ENCODE measurements at places on chromosomes 1 and 21.

DNA sequence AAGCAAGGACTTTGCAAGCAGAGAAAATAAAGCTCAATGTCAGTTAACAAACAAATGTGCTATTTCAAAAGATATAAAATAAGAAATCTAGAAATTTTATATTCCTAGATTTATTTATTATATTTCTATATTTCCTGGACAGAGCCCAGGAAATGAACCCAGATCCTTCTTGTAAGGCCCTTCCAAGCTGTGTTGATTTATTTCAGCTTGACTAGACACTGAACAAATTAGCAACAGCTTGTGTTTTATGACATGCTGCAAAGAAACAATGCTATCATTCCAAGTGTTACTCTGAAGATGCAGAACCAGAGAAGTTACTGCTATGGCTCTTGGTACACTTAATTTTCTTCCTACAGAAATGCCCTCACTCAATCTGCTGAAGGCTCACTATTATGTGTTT, 6.2 kb downstream of the TGFBR3 start:
- no peak for DNase-seq

- no peak for DNase-seq
These were observed 594 bp downstream of the LUZP1 start for GRCh38 chr1:23168079-23168444.

DNA sequence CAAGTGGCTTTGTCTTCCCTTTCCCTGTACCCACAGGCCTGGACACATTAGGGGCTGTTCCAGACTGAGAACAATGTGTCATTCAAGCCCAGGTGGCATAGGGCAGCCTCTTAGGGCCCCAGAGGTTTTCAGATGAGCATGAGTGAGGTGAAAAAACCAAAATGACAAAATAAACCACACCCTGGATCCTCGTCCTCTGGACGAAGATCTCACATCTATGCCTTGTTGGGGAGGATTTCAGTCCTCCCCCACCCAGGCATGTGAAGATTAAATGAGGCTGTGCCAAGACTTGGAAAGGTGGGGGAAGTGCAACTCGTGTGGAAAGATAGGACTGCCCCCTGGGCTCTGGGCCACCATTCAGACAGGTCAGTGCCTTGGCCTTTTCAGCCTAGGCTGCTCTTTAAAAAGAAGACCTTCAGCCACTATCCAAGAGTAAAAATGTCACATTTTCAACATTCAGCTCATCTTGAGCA, 32.8 kb upstream of the IL19 start:
- no peak for DNase-seq

GRCh38 chr1:43549921-43550597, 19.4 kb downstream of the PTPRF start:
- no peak for DNase-seq

DNA sequence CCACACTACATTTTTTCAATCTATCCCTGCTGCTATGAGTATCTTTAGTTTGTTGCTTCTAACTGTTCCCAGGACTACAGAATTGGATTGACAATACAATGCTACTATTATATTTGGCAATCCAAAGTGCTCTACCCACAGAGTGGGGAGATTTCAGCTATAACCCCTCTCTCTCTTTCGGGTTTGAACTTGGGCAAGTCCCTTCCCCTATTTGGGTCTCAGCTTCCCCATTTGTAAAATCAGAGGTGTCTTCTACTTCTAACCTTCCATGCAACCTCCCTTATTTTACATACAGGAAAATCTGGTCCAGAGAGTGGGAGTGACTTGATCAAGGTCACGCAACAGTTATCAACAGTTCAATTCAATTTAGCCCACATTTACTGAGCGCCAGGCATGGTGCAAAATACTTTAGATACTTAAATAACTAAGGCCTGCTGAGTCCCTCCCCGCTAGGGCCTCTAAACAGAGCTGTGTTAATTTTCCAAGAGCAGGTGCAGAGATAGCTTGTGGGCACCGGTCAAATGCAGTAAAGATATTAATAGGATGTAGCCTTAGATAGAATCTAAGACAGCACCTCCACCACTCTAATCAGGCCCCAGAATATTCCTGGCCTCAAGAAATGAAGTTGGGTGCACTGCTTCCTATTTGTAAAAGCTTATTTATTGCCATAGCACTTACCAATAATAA, 9.4 kb upstream of the GPX7 start:
- no peak for DNase-seq

DNA sequence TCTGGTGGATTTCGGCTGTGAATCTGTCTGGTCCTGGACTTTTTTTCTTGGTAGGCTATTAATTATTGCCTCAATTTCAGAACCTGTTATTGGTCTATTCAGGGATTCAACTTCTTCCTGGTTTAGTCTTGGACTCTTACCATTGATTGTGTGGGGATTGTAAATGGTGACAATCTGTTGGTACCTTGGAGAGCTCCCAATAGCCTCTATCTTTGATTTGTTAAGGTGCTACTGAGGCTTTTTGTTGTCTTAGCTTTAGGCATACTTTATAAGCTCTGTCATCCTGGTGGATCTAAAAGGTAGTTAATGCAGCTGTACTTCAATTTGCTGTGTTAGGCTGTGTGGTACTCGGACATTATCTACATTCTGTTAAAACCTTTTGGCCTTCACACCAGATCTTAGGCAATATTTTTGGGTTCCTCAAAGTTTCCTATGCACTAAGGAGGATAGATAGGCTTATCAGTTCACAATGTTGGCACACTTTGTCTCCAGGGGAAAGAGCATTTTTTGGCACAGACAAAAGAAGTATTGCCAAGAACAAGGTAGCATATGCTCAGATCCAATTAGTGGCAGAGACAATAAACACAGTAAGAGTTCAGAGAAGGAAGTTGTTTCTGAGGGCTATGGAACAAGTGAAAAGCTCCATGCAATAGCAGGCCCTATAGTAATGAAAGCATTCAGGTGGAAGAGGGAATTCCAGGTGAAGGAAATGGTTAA, 230.4 kb downstream of the PDE4B start:
- DNase-seq, result no peak

- DNase-seq, result no peak
These were observed 62.6 kb upstream of the CLDN14 start for GRCh38 chr21:36542312-36543101.

- no peak for DNase-seq
These were observed 296.8 kb upstream of the ZP4 start for GRCh38 chr1:238187575-238187949.

DNA sequence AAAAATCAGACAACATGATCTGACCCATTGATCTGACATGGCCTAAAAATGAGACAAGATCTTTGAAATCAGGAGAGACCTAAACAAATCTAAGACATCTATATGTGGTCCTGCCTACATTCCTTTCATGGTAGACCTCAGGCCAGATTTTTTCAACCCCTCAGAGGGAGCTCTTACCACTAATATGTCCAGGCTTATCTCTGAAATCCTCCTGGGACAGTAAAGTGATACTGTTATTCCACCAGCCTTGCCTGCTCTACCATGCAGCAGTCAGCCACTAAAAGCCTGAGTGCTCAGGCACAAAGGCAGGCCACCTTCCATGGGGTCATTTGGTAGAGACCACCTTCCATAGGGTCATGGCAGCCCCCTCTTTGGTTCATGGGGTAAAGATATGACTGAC, 126.9 kb downstream of the TBX15 start:
- no peak for DNase-seq

- DNase-seq, result no peak
These were observed 203.0 kb downstream of the TGFB2 start for GRCh38 chr1:218547957-218548730.

DNA sequence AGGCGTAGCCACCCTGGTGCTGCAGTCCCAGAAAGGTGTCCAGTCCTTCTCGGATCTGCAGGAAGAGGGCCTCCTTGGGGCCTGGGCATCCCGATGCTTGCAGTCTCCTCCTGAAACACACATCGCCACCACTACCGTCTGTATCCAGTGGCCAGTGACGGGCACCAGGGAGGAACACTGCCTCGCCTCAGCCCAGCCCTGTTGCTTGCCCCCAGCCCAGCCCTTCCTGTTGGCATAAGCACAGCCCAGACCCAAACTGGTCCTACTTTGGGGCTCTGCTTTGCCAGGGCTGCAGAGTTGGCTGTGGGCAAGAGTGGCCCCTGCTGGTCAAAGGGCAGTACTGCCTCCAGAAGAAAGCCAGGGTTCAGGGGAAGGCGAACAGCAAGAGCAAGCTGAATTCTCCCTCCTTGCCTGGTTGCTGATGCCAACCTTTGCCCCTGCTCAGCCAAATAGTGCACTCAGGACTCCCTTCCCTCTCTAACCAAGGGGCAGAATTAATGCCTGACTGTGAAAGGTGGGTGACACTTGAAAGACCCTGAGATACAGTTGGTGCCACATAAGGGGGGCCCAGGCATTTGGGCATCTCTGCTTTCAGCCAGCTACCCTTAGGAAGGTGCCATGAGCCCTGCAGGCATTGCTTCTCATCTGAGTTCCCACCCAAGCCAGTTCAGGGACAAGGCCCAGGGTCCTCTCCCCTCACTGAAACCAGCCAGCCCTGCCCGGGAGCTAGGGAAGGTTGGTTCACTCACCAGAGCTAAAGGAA, 11.1 kb upstream of the ARHGEF2 start:
- no peak for DNase-seq

DNA sequence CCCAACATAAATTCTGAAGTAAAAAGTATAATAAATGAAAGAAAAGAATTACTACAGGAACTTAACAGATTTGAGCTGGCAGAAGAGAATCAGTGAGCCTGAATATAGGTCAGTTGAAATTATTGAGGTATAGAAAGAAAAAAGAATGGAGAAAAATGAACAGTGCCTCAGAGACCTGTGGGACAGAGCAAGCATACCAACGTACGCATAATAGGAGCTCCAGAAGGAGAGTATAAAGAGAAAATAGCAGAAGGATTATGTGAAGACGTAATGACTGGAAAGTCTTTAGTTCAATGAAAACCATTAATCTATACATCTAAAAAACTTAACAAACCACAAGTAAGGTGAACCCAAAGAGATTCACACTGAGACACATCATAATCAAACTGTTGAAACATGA, 261.8 kb downstream of the DYRK1A start:
- DNase-seq, result no peak

DNA sequence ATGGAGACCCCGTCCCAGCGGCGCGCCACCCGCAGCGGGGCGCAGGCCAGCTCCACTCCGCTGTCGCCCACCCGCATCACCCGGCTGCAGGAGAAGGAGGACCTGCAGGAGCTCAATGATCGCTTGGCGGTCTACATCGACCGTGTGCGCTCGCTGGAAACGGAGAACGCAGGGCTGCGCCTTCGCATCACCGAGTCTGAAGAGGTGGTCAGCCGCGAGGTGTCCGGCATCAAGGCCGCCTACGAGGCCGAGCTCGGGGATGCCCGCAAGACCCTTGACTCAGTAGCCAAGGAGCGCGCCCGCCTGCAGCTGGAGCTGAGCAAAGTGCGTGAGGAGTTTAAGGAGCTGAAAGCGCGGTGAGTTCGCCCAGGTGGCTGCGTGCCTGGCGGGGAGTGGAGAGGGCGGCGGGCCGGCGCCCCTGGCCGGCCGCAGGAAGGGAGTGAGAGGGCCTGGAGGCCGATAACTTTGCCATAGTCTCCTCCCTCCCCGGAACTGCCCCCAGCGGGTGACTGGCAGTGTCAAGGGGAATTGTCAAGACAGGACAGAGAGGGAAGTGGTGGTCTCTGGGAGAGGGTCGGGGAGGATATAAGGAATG, 505 bp downstream of the LMNA start:
- DNase-seq, result no peak

DNA sequence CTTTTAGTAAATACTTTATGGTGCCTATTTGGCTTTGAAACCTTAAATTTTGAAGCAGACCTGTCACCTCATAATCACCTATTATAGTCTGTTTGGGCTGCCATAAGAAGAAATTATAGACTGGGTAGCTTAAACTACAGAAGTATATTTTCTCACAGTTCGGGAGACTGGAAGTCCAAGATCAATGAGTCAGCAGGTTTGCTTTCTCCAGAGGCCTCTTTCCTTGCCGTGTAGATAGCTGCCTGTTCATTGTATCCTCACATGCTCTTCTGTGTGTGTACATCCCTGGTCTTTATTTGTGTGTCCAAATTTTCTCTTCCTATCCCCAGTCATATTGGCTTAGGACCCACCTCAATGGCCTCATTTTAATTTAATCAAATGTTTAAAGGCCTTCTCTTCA, 518.2 kb downstream of the ADGRL2 start:
- no peak for DNase-seq

DNA sequence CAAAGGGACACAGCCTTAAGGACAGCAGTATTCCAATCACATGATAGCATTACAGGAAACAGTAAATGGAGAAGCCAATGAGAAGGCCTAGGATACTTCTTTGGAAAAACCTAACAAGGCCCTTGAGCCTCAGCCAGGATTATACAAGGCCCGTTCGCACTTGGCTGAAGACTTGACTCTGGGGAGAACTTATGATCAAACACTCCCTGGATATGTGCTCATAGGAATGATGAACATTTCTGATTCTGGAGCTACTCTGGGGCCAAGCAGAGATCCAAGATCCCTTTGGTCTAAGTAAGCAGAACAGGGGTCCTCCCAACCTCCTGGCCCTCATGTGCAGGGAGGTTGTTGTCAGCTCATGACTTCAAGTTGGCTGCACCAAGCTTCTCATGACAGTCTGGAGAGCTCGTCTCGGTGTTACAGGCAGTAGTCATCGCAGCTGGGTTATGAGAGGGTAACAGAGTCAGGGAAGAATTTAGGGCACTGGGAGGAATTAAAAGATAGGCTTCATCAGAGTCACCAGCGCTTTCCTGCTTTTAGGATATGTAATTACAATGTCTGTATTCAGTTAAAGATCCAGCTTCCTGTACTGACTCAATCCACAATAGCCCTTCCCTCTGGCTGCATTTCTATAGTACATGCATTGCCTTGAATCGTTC, 92.5 kb upstream of the IRF2BP2 start:
- peak; percentile 92 for DNase-seq

DNA sequence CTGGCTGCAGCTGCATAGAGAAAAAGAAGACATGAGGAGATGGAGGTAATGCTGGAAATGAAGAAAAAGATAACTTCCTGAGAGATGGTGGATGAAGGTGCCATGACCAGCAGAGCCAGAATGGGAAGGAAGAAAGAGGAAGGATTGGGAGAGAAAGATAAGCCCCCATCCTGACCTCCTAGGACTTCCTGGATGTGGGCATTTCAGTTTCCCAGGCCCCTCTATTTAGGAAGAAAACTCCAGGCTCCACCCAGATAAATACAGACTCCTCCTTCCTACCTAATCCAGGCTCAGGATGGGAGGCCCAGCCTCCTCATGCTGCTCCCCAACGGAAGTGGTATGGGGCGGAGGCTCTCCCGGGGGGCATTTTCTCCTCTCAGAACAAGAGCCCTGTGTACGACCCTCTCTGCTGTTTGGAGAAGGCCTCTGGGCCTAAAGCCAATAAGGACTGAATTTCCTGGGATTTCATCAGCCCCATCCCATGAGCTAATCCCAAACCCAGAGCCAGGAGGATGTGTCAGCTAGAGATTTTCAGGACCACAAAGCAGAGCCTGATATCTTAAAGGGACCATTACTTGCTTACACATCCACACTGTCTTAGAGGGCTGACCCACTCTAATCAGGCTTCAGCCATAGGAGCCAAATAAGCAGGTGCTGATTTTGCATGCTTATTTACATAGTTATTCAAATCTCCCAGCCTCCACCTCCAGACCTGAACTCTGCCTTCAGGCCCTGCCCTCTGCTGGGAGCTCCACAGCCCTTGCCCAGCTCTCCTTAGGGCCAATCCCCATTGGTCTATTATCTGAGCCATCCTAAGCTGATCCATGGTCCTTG, 5.1 kb upstream of the ARHGEF2 start:
- no peak for DNase-seq
